Activated CD4-positive, alpha-beta T cell treated with anti-CD3 and anti-CD28 coated beads, Interleukin-2, Interleukin-6, amounts not matched to agents 100 ng/mL and 50 ng/mL, durations not matched to agents 16 hours and 8 hours (primary cell): ENCODE measurements at places on chromosomes 4 and X.

DNA sequence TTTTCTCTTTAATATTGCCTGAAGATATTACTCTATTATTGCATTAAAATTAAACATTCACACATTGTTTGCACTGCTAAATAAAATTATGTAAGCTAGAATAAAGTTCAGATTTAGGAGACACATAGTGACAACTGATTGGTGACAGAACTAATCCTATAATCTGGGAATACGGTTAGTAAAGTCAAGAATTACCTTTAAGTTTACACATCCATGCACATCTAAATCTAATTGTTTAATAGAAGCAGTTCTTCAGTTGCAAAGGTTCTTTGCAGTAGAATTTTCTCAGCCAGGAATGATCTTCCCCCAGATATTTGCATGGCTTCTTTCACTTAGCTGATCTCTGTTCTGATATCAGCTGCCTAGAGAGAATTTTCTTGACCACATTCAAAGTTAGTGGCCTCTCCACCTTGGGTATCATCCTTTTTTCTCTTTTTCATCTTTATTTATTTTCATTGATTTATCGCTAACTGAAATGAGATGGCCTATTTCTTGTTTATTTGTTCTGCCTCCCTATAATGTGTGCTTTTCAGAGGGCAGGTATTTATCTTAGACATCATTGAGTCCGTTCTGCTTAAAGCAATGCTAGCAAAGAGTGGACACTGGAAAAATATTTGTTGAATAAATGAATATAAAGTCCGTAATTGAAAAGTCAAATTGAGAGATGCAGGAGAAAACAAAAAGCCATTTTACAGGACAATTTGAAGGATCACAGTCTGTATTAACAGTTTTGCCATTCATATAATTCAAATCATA, 12.6 kb downstream of the AFP start:
- DNase-seq, result no peak

GRCh38 chrX:153530411-153531129, 13.1 kb downstream of the ATP2B3 start:
- DNase-seq, result no peak

- no peak for DNase-seq
Observed at GRCh38 chr4:54945838-54946237, 179.6 kb downstream of the KDR start.

- no peak for DNase-seq
Observed at GRCh38 chr4:138689187-138689586, 326.4 kb upstream of the NOCT start.

GRCh38 chr4:68734095-68734494, 63.6 kb upstream of the UGT2B15 start:
- no peak for DNase-seq

- no peak for DNase-seq
Observed at GRCh38 chr4:72971572-72971971, 97.9 kb downstream of the COX18 start.

DNA sequence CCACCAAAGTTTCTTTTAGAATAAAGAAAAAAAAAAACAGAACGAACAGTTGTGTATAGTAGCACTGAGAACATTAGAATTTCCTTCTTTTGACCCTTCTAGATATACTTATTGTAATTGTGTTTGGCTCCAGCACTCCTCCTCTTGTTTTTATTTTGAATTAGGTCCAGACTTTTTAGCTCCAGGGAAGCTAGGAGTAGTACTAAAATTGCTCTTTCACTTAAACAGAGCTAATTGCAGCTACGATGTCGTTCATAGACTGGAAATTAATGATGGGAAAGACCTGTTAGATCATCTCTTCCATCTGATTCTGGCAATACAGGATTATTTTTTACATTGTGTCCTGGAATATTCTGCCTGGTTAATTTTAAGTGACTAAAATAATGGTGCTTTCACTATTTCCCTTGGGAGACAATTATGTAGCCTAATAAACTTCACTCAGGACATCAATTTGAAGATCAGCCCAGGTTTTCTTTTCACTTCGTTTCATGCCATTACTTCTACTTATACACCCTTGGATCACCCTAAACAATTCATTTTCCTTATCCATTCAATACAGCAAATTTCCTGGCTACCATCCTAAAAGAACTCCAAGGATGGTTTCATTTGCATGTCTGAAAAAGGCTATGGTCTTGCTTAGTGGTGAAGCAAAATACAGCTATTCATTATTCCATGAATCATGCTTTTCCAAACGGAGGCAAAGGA, 480.8 kb upstream of the TECRL start:
- DNase-seq, result no peak

DNA sequence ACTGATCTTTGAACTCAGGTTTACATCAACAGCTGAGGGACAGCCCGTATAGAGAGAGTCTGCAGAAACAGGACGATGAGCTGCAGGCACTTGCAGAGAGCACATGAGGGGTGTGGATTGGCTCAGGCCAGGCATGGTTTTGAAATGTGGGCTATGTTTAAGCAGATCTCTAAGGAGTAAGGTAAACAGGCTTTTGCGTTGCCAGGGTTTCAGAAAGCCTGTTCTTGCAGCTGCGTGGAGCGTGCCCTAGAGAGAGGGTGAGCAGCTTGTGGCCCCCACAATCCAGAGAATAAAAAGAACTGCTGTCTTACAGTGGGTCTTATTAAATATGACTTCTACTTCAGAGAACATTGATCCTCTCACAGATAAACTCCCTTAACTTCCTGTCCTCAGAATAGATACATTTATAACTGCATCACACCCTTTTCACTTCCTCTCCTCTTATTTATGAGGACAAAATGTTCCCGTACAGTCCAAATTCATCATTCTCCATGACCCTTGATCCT, 64.1 kb downstream of the TMA16 start:
- no peak for DNase-seq

DNA sequence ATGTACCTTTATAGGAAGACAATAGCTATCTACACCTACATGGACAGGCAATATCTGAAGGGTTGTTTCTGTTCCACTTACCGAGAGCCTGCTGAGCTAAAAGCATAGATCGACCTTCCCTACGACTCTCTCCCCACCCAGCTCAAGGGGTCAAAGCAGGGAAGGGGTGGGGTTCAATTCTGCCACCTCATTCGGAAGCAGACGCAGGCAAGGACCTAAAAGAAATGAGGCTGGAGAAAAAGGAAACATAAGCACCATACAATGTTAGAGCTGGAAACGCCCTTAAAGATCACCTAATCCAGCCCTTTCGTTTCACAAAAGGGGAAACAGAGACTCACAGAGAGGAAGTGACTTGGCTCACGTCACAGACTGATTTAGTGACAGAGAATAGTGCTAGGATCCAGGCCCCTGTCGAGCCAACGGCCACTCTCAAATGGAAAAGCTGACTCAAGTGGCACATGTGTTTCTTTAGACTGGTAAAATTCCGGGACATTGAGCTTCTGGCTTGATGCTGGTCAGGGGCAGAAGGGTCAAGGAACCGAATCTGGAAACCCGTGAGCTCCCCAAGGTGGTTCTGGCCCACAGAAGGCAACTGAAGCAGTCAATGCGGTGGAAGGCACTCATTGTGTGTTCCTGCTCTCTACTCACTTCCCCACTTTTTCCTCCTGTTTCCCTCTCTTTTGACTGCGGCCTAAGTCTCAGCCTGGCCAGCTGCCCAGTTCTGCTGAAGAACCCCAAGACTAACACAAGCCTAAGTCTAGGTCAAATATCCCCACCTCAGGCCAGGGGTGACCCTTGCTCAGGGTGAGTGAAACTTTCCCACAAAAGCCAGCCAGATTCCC, 7.5 kb downstream of the SEPTIN6 start:
- peak; percentile 80 for DNase-seq

DNA sequence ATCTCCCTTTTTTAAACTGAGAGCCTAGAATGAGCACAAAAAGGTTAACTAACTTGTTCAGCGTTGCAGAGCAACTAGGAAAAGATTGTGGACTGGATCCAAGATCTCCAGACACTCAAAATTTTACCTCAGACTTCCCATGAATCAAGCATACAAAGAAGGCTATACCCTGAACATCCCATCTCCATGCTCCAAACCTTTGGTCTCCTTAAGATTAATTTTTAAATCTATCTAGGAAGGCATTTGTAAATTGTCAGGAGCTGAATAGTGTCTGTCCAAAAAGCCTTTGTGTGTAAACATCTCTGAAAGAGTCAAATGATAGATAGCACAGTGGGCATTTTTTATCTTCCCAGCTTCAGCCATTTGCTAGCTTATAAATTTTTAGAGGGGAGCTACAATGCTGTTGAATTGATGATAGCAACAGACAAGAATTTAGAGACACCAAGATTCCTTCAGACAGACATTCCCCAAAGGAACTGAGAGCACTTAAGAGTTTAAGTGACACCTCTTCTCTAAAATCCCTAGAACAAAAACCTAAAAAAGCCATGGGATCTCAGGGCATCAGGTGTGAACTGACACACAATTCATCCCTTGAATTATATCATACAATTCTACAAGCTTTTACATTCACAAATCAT, 480.8 kb upstream of the FAM241A start:
- DNase-seq, result no peak

DNA sequence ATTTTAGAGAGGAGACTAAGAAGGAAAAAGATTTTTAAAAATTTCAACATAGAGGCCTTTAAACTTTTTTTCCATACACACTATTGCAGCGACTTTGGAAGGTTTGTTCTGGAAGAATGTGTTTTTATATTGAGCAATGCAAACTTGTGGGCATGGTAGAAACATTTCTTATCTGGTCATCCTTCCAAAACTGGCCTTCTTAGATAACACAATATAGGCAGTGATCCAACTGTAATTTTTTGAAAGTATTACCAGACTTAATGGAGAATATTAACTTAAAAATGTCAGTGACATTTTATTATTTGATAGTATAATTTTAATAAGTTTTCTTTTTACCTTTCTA, 25.6 kb downstream of the FHDC1 start:
- no peak for DNase-seq

DNA sequence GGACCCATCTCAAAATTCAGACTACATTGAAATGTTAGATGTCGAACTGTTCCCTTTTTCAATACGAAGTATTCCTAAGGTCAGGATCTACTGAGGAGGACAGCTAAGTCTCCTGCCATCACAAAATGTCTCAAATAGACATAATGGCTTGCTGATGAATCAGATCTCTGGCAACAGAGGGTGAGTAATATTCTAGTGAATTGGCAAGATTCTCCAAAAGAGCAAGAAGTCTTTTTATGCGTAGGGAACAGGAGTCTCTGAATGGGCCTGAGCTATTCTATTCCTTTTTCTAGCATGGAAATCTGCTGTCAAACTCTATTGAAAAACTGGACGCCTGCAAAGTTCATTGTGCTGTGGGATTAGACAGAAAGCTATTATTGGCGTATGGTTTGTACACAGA, 145.4 kb downstream of the FNIP2 start:
- DNase-seq, result no peak

GRCh38 chr4:97662133-97662532, 481.1 kb downstream of the STPG2 start:
- DNase-seq, result no peak

GRCh38 chrX:130136496-130136895, 26.2 kb upstream of the ELF4 start:
- no peak for DNase-seq

DNA sequence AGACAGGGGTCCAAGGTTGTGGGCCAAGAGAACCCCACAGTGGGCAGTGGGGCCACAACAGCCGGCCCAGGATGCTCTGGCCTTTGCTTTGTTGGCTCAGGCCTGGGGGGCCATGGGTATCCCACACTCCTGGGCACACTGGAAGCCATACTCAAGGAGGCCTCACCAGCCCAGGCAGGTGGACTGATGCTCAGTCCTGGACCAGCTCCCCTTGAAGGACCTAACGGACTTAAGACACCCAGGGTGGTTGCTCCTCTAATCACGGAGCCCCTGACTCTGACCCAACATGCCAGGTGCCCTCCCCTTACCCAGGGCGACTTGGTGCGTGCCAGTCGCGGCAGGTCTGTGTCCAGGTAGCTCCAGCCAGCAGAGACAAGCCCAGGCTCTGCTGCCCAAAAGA, 50.8 kb downstream of the ZFYVE28 start:
- no peak for DNase-seq

GRCh38 chr4:168221301-168221700, 97.3 kb downstream of the DDX60 start:
- no peak for DNase-seq

DNA sequence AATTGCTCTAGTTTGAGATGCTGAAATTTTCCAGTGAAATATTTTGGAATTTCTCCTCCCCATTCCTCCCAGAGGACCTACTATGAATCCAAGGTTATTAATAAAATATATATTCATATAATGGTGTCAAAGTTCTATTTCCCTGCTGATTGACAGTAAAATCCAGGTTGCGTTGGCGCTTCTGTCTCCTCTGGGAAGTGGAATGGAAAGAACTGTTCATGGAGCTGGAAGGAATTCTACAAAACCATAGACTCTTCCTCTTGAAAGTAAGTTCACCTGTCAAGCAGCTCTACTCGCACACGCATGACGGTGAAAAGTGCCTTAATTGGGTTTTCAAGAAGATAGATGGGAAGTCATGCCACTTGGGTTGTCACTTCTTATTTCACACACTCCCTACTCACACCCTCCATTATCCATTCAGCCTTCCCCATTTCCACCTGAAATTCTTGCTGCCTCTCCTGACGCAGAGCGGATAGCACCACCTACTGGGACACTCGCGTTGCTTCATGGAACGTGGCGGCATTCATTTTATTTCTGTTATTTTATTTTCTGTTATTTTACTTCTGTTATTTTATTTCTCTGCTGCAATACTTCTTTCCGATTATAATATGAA, 351.6 kb downstream of the NLGN4X start:
- peak; percentile 0 for DNase-seq

- no peak for DNase-seq
Observed at GRCh38 chrX:125492439-125492838, 172.8 kb downstream of the TEX13C start.

- DNase-seq, result peak; percentile 23
Observed at GRCh38 chr4:64713256-64713840, 304.1 kb upstream of the TECRL start.

DNA sequence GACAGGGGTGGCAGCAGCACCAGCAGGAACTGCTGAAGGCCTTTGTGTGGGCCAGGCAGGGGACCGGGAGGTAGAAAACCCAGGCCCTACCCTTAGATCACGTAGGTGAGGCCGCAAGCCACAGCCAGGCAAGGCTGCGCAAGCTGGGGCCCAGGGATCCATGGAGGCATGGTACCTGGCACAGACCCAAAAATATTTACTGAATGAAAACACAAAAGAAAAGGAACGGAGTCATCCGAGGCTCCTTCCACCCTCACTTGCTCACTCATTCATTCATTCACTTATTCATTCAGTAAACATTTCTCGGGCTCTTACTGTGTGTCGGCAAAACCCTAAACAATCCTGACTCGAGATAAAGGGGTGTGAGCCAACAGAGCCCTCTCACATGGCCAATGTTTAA, 102.3 kb downstream of the BCOR start:
- no peak for DNase-seq

GRCh38 chr4:99506781-99507180, 4.0 kb upstream of the C4orf17 start:
- no peak for DNase-seq

GRCh38 chrX:155923200-155923599, 42.1 kb downstream of the VAMP7 start:
- DNase-seq, result no peak

- DNase-seq, result no peak
Observed at GRCh38 chrX:74923942-74924448, 1.3 kb downstream of the NEXMIF start.

GRCh38 chr4:105569057-105569865, 16.8 kb downstream of the ARHGEF38 start:
- no peak for DNase-seq
